ENCODE measurements at places on chromosomes 4 and X. TPM values are rescaled to one million over a fixed set of nuclear protein-coding genes. Genes with fewer than 3 reads are reported as not detected.

- H3K36me3 ChIP-seq: no peaks in the 10 kb centered on the region
- no peak overlapping the region for H3K27ac ChIP-seq
- no peaks in the 10 kb centered on the region for H3K27me3 ChIP-seq
Observed at GRCh38 chr4:14929669-14930068, 72.6 kb upstream of the CPEB2 start.

GRCh38 chrX:47278691-47279090 is 45.9 kb downstream of the USP11 start:
- H3K27ac ChIP-seq: no peak overlapping the region
- H3K36me3 ChIP-seq: no peaks in the 10 kb centered on the region
- no peaks in the 10 kb centered on the region for H3K4me1 ChIP-seq
- H3K27me3 ChIP-seq: no peaks in the 10 kb centered on the region

- H3K36me3 ChIP-seq: no peaks in the 10 kb centered on the region
- H3K4me1 ChIP-seq: peaks cover 13% of the 10 kb centered on the region
- no peaks in the 10 kb centered on the region for H3K27me3 ChIP-seq
- no peak overlapping the region for H3K27ac ChIP-seq
- no peak for DNase-seq
Observed at GRCh38 chr4:159027535-159027934, 75.3 kb upstream of the RAPGEF2 start.

BMP2K gene
- 62.0 TPM for total RNA-seq

- peaks cover 10% of the 10 kb centered on the region for H3K36me3 ChIP-seq
- H3K27ac ChIP-seq: no peak overlapping the region
- H3K4me1 ChIP-seq: no peaks in the 10 kb centered on the region
- no peak overlapping the region for H3K4me3 ChIP-seq
- H3K27me3 ChIP-seq: no peaks in the 10 kb centered on the region
Observed at GRCh38 chr4:168688584-168688983, 191.7 kb downstream of the PALLD start.

GRCh38 chrX:111133389-111133788 is 37.4 kb downstream of the PAK3 start:
- H3K27ac ChIP-seq: no peak overlapping the region
- peaks cover 19% of the 10 kb centered on the region for H3K4me1 ChIP-seq
- H3K4me3 ChIP-seq: no peak overlapping the region
- H3K36me3 ChIP-seq: no peaks in the 10 kb centered on the region
- DNase-seq: no peak

GPR101 gene
- total RNA-seq: not detected

DNA sequence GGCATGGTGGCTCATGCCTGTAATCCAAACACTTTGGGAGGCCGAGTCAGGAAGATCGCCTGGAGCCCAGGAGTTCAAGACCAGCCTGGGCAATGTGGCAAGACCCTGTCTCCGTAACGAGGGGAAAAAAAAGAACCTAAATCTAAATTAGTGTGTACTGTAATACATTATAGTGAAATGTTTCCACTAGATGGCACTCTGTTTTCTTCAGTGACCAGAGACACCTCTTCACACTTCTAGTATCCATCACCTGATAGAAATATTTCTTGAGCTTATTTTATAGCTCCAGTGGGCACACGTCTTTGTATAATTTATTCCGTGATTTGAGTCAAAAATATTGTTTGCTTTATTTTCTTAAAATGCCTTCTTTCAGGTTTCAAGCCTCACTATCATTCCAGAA is 600.9 kb upstream of the DIPK2B start:
- H3K27ac ChIP-seq: no peak overlapping the region
- no peaks in the 10 kb centered on the region for H3K27me3 ChIP-seq
- H3K36me3 ChIP-seq: no peaks in the 10 kb centered on the region
- H3K4me3 ChIP-seq: no peak overlapping the region
- H3K4me1 ChIP-seq: no peaks in the 10 kb centered on the region
- peak; percentile 13 for DNase-seq

- H3K36me3 ChIP-seq: no peaks in the 10 kb centered on the region
- no peak overlapping the region for H3K4me3 ChIP-seq
- H3K27me3 ChIP-seq: no peaks in the 10 kb centered on the region
- no peak overlapping the region for H3K27ac ChIP-seq
Observed at GRCh38 chr4:109850601-109851000, 2.7 kb downstream of the LRIT3 start.

GABRG1 gene
- not detected for total RNA-seq

DNA sequence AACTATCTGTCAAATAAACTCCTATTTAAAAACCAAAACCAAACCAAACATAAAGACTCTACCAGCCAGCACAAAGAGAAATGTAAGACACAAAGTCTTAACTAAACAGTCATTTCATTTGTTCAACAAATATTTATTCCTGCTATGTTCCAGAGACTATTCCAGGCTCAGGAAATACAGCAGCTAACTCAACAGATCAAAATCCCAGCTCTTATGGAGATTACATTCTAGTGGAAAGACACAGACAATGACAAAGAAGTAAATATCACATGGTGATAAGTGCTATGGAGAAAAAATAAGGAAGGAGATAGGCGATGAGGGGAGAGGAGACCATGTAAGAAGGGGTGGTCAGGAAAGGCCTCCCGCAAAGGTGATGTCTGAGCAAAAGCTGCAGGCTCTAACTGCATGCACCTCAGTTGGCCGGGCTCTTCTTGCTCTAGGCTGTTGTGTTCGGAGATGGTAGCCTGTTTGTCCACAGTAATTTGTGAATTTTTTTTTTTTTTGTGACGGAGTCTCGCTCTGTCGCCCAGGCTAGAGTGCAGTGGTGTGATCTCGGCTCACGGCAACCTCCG is 15.1 kb downstream of the PPEF1 start:
- no peak for DNase-seq
- no peaks in the 10 kb centered on the region for H3K27me3 ChIP-seq
- H3K27ac ChIP-seq: no peak overlapping the region
- no peaks in the 10 kb centered on the region for H3K4me1 ChIP-seq
- no peak overlapping the region for H3K4me3 ChIP-seq
- H3K36me3 ChIP-seq: no peaks in the 10 kb centered on the region
